ENCODE measurements at places on chromosomes 5 and 9.

DNA sequence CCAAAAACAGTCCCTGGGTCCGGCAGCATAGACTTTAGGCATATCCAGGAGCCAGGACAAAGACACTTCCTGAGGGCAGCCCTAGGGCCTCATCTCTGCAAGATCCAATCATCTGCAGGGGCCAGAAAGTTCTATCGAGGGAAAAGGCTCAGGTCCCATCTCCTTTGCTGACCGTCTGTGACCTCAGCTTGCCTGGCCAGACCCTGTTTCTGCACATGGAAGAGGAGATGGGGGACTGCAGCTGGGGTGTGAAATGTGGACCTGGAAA is 51.0 kb upstream of the FCN1 start:
- no peak for DNase-seq

DNA sequence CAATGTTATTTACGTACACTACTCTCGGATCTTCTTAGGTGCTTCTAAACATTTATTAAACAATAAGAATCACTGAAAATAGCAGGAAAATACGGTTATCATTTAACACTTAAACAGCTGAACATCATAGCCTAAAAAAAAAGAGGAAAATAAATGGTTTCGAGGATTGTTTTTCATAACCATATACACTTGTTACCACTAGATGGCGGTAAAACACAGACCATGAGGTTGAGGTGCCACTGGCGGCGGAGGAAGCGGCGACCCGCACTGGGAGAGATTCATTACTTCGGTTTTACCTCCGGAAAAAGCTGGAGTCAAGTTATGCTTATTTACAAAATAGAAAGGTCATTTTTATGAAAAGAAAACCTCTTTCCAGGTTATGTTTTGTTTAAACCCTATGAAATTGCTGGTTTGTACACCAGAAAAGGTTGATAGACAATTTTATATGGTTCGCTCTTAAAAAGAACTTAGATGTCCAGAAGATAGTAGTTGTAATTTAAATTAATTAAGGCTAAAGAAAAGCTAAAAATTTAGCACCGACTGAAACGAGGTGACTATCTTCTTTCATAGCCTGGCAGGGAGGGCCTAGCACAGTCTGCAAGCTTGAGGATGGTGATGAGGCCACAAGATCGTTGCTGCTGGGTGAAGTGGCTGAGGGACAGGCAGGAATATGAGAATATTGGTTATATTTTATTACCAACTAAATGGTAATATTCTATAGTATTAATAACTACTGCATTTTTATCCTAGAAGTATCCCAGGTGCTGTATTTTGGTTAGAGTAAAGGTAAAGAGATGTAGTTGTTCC is 605.7 kb downstream of the RAB3C start:
- DNase-seq, result peak; percentile 19

DNA sequence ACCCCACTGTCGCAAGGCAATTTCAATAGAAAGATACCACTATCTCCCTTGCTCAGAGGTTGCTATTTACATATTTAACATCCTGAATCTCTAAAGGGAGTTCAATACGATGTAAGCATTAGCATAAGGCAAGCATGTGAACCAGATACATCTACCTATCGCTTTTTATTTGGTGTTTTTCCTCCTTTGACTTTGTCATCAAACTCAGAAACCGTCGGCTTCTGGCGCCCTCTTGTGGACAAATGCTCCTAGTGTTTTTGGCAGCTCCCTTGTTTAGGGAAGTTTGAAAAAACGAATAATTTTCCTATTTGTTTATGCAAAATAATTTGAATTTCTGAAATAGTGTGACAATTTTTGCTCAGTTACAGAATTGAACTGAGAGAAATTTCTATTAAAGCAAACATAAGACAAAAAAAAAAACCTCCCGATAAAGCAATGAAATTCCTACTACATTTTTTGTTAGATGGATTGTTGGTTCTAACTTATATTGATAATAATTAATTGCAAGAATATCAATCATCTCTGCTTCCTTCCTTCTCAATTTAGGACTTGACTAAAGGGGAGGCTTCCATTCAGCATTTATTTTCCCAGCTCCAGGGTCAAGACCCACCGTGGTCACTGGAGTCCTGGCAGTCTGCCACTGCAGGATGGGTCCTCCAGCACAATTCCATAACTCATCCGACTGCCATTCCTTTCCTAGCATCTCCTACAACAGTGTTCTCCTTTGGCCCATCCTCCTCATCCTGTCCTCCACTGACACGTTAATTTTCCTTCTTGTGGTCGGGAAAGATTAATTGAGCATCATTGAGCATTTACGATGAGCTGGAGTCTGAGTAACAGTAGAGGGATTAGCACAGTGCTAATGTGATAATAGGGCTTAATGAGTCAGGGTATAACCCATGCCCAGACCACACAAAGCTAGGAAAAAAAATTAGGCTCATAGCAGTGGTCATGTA is 131.8 kb upstream of the CHD1 start:
- DNase-seq, result peak; percentile 59

GRCh38 chr5:137630216-137630971 is 105.5 kb downstream of the KLHL3 start:
- DNase-seq, result no peak

- DNase-seq, result no peak
Observed at GRCh38 chr5:137186759-137187461, 312.2 kb downstream of the SPOCK1 start.

DNA sequence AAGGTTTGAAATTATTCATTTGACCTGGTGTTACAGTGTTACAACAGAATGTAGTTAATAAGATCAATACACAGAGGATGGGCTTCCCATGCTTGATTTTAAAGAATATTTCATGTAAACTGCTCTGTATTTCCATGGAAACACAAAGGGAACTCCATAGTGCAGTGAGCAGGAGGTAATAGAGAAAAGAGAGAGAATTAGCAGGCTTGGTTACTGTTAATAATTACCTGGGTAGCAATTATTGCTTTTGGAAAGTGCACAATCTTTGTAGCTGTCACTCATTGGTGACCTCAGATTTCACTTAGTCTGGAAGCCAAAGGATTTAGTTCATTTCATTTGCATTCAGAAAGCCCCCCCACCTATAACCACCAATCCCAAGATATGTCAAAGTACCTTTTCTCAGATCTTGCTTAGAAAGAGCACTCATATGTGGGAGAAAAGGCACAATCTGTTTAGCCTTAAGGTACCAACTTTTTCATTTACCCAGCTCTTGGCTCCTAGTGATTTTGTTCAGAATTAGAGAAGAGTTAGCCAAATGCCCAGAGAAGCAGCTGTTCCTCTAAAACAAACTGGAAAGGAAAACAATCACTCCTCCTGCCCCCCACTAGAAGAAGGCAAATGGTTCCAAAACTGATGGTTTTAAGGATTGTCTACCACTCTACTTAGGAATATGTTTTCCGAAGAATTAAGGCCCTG is 234.5 kb upstream of the SLC24A2 start:
- DNase-seq, result no peak
